H7 (cell line): ENCODE measurements at places on chromosomes 12 and 14.
A peak's percentile ranks its signal among the peaks of the same experiment; 100 is the strongest.

GRCh38 chr12:125185740-125186470 lies 120.7 kb downstream of the AACS start:
- peak; percentile 97 for DNase-seq

DNA sequence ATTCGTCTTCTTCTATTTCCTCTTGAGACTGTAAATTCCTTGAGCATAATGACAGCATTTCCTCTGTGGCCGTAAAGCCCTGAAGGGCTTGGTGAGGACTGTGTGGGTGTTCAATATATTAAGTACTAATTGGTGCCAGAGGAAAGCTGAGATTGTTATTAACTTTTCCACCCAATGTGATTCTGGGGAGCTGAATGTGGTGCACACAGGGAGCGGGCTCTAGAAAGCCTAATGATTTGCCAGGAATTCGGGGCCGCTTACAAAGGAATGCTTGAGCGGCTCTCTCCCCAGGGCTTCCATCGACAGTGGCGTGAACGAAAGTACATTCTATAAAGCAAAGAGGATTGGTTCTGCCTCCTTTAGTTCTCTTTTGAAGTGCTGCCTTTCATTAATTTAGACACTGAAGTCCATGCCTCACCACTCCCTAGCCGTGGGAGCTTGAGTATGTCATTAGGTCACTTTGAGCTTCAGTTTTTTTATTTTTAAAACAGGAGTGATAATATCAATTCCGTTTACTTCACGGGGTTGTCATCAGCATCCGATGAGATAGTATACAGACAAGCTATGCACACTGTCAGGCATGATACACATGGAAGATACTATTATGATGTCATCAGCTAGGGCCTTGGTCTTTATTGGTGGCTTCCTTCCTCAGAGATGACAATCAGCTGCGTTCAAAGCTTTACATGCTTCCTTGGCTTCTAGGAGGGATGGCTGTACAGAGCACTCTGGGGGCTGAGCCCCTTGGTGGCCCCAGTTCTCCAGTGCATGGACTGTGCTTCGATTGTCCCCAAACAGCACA lies 11.0 kb upstream of the GSG1 start:
- DNase-seq: no peak

DNA sequence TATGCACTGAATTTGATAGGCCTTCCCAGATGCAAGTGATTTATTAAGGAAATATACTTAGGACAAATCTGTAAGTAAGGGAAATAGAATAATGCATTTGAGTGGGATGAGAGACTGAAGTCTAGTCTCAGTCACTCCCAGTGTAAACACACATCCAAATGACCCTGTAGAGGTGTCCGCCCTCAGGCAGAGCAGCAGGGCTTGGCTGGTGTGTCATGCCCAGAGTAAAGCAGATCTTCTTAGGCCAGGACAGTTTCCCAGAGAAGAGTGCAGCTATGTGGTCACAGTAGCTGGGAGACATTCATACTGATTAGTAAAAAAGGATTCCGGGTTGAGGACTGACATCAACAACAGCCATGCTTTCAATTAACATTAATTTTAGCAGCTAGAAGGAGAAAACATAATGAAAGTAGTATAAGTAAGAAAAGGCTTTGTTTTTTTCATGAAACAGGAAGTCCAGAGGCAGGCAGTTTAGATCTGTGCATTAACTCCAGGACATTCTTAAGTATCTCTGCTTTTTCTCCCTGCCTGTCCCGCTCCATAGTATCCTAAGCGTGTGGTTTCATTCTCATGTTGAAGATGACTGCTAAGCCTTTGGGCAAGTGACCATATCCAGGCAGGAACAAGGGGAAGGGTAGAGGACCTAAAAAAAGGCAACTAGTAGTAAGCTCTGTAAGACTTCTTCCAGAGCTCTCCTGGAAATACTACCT lies 35.7 kb downstream of the CNTN1 start:
- DNase-seq: no peak

- no peak for DNase-seq
These were observed 66.4 kb downstream of the RFLNA start for GRCh38 chr12:124361074-124361970.

DNA sequence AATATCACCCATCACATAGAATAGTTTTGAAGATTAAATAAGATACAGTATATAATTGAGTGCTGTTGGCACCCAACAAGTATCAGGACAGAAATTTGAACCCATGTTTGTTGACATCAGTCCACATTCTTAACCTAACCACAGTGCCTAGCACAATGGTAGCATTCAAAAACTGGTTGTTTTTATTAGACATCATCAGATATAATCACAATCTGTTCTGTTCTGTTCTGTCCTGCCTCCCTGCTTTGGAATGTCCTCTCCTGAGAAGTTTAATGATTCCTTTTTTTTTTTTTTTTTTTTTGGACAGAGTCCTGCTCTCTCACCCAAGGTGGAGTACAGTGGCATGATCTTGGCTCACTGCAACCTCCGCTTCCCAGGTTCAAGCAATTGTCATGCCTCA lies 476.6 kb downstream of the RMST start:
- no peak for DNase-seq

- DNase-seq: peak; percentile 2
These were observed 194.8 kb downstream of the SLC41A2 start for GRCh38 chr12:104763168-104763805.

DNA sequence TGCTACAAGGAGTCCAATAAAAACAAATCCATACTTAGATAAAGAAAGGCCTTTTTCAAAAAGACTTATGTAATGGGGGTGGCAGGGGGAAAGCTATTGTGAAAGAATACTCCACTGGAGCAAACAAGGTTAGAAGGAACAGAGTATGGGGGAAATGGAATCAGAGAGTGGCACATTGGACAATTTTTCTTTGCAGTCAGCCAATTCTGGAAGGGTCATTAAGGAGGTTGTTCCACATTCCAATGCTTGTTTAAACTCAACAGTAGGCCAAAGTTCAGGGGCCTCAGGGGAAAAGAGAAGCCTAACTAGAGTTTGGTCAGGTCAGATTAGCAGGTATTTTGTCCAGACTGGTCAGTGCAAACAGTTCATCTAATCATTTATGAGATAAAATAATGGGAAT lies 105.2 kb upstream of the RESF1 start:
- no peak for DNase-seq

GRCh38 chr12:65300679-65301349 lies 22.3 kb downstream of the MSRB3 start:
- DNase-seq: no peak

- no peak for DNase-seq
These were observed 1.1 kb downstream of the FAM90A1 start for GRCh38 chr12:8226355-8226754.

- no peak for DNase-seq
These were observed 115.0 kb downstream of the BTG1 start for GRCh38 chr12:92030618-92031017.

- DNase-seq: no peak
These were observed 85.6 kb downstream of the SYNE2 start for GRCh38 chr14:63938198-63939005.

- peak; percentile 31 for DNase-seq
These were observed 64.9 kb downstream of the FBXO33 start for GRCh38 chr14:39367387-39367751.

- DNase-seq: no peak
These were observed 339.3 kb upstream of the SFSWAP start for GRCh38 chr12:131371401-131372170.

DNA sequence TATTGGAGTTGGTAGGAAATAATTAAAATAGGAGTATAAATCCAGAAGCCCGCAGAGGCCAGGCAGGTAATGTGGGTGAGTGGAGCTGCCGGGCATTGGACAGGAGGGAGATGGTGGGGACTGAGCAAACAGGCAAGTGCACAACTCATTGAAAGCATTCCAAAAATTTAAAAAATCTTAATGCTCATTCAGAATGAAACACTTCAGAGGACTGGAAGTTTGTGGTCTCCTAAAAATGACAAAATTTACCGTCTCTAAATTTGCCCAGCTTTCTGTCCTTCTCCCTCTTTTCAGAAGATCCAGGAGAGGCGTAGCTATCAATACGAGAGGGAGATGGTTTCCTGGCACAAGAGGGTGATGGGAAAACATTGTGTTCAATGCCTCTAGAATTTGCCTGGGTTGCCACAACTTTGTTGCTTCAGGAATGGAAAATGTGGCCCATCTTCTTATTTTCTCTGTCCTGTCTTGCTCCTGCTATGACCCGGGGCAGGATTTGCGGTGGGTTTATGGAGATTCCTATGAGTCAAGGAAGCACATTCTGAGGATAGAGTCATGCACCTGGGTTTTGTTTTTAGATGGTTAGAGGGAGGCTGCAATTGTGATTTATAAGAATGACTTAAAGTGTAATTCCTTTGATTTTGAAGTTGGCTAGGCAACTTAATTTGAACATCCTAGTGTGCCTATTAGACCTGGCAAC lies 72.2 kb downstream of the BORCS5 start:
- DNase-seq: no peak
